ENCODE measurements at places on chromosomes 1 and 21.

GRCh38 chr1:29789221-29789909 is 553.0 kb downstream of the PTPRU start:
- DNase-seq: no peak

DNA sequence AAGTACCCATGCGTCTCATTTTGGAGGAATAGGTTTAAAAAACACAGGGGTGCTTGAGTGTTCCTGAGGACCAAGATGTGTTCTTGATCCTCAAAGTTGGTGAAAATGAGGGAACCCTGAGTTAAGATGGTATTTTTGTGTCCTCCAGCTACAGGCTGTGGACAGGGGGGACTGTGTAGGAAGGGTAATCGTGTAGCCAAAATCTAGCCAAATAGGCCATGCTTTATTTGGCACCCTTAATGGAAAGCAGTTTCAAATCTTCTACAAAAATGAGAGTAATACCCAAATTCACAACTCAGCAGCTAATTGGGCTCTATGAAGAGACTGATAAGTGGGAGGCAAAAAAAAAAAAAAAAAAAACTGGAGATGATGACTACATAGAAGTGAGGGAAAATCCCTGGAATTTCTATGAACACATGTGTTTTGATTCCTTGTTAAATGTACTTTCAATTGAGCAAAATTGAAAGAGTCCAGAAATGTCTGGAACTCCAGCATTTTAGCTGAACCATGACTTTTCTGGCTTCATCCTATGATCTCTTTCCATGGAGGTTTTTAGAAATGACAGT is 470 bp downstream of the HSD11B1 start:
- no peak for DNase-seq

GRCh38 chr1:229440851-229441537 is 7.1 kb upstream of the ACTA1 start:
- DNase-seq: peak; percentile 52

DNA sequence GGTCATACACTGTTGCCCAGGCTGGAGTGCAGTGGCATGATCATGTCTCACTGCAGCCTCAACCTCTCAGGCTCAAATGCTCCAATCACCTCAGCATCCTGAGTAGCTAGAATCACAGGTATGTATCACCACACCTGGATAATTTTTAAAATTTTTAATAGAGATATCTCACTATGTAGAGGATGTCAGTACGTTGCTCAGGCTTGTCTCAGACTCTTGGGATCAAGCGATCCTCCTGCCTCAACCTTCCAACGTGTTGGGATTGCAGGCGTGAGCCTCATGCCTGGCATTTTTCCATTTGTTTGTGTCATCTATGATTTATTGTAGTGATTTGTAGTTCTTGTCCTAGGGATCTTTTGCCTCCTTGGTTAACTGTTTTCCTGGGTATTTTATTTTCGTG is 985.2 kb upstream of the B3GALT2 start:
- no peak for DNase-seq

DNA sequence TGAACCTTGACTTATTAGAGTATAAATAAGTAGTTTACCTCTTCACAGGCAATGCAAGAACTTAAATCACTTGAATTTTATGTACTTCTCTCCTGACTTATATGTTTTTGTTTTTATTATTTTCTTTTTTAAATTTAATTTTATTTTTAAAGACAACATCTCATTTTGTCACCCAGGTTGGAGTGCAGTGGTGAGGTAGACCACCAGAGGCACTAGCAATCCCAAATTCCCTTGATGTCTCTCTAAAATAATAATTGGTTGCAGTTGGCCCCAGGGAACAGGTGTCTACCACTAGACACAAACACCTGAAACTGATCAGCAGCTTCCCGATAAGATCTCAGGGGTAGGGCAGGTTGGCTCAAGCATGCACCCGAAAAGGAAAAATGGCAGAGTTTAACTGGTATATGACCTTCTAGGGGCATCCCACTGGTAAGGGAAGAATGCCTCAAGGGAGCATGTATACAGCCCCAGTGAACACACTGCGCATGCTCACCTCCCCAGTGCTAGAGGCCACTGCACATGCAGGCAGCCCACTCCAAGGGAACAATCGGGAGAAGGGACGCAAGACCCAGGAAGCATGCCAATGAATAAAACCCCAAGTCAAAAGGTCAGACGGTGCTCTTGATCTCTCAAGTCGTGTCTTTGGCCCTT is 14.6 kb downstream of the EXOC8 start:
- DNase-seq: no peak

GRCh38 chr1:234755449-234755863 is 145.5 kb upstream of the IRF2BP2 start:
- DNase-seq: no peak

- DNase-seq: no peak
Measured at GRCh38 chr1:108044318-108044717, 79.3 kb upstream of the VAV3 start.
